ENCODE measurements at places on chromosomes 1 and 21.

DNA sequence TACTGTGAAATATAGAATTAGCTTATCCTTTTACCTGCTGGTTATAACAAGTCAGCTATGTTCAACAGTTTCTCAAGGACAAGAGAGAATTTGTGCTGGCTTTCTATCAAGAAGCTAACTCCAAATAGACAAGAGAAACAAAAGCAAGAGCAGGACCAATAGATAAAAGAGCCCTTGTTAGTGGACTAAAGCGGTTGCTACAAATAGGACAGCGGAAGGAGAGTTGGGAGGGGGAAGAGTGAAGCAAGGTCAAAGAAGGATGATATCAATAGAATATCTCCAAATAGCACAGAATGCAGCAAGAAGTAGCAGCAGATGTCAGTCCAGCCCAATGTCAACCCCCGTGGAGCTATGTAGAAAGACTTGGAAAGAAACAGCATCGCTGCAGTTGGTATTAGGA, 53.0 kb upstream of the AKT3 start:
- DNase-seq = no peak

DNA sequence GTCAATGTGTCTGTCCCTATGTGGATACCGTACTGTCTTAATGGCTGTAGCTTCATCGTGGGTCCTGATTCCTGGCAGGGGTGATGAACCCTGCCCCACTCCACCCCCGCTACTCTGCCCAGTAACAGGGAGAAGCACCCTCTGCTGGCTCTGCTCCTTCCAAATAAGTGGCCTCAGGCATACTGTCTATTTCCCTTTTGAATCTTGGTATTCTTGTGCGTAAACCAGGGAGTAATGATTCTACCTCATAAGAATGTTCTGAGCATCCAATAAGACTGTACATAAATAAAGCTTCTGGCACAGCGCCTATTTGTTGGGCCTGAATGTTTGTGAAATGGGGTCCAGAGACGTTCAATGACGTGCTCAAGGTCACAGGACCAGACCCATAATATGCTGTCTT, 35.2 kb upstream of the CTPS1 start:
- DNase-seq = no peak

- DNase-seq = no peak
Observed at GRCh38 chr21:43707462-43707861, 11.5 kb upstream of the PDXK start.

DNA sequence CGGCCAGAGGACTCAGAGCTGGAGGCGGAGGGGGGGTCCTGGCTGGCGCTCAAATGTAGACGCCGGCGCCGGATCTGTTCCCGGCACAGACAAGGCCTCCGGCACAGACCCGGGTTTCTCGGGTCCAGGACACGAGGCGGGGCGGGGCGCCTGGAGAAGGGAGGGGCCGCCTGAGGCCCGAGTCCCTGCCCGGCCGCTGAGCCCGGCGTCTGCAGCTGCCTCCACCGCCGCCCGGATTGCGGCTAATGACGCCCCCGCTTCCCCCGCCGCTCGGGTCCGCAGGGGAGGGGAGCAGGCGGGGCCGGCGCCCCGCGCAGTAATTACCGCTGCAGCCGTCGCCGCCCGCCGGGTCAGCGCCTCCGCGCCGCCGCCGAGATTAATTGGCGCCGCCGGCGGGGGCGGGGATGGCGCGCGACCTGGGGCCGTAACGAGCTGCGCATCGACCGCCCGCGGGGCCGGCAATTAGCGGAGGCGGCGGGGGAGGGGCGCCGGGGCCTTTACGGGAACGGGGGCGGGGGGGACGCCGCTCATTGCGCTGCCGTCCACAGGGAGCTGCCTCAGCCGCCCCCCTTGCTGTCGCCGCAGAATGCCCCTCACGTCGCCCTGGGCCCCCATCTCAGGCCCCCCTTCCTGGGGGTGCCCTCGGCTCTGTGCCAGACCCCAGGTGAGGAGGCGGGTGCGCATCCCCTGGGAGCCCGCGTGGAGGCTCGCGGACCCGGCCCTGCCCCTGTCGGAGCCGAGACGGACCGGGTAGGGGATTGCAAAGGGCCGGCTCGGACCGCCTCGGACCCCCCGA, 17.3 kb downstream of the NOC2L start:
- DNase-seq = peak; percentile 86

GRCh38 chr1:211327346-211327921, 801 bp downstream of the TRAF5 start:
- peak; percentile 38 for DNase-seq

DNA sequence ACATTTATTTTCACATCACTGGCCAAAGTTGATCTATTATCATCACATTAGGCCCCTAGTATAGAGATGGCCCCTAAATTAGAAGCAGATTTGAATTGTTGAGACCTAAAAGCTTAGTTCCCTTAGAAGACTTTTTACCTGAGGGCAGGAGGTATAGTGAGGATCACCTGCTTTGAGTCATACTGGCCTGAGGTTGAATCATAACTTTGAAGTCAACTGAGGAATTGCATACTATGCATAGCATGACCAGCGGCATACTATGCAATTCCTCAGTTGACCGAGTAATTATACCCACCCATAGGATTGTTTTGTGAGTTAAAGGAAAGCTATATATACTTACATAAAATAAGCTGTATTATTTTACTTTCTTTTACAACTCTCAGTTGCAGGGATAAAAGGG, 50.3 kb upstream of the DPH5 start:
- DNase-seq = no peak

DNA sequence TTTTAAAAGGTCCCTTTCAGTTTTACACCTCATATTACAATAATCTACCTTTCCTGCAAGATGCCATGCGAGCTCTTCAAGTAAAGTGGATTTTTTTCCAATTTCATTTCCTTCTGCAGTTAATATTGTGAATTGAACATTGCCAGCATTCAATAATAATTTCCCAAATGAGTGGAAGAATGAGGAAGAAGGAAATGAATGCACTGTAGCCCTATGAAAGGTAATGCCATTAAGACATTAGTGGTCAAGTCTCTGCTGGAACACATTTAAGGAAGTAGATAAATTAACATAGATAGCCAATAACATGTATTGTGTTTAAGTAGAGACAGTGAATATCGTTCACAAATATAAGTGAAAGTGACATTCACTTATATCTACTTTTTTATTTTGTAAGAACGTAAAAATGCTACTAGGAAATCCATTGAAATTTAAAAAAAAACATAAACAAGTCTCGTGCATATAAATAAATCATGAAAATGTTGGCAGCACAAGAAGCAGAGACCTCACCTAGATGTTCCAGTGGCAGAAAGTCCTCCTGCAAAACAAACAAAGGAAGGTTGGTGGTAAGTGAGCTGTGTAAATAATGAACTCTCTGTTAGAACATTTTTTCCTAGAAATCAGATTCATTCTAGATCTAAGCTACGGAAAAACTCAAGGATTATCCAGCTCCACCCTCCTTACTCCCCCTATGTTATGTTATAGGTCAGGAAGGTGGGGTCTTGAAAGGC, 17.7 kb downstream of the FCRL3 start:
- DNase-seq = no peak

DNA sequence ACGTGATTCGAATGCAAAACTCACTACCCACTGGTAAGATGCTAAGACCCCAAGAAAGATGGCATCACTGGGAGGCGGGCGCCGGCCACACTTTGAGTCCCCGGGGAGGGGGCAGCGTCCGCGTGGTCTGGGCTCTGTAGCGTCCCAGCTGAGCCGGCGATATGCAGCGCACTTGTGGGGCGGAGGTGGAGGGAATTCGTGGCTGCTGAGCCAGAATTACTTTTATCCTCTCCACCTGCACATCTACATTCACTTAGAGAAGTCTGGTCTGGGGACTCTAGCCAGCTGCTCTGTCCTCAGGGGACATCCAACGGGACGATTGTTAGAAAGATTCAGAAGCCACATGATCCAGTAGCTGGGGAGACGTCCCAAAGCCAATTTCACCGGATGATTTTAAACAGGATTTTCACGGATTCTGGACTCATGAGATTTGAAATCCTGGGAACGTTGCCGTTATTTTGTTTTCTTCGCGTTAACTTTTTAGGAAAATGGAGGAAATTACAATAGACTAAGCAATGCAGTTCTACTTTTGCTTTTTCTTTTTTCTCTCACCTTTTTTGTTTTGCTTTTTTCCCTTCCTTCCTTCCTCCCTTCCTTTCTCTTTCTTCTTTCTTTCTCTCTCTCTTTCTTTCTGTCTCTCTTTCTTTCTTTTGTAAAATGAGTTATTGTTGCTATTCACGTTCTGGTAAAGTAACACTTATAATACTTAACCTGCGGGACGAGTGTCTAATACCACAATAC, 1.3 kb downstream of the JAM2 start:
- DNase-seq = peak; percentile 39

DNA sequence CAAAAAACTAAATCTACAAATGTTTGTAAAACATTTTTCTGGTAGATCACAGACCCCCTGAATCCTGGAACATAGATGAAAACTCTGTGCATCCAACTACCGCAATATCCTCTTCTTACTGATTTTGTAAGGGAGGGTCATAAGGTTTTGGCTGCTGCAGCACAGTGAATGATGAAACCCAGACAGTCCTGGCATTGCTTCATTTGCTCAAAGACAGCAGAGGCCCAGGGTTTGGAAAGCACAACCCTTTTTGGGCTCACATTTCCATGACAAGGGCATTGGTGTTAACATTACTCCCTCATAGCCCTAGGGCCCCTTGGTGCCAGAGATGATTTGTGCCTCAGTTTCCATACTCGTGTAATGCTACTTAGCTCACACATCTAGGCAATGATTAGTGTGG, 51.2 kb downstream of the PLXNA2 start:
- no peak for DNase-seq

GRCh38 chr21:14753466-14754258, 207.5 kb upstream of the SAMSN1 start:
- DNase-seq = no peak

DNA sequence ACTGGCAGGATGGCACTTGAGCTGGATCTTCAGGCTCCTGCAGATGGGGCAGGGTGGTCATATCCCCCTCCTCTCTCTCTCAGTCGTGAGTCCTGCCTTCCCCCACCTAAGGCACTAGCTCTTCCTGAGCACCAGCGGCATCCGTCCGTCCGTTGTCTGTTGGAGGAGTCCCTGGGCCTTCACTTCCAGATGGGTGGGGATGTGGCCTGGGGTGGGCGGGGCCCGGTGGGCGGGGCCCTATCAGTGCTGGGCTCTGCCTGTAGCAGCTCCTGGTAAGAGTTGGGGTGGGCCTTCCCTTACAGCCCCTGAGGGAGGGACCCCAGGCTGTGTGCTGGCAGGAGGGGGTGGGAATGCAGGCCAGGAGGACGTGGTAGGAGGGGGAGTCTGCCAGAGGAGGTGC, 10.3 kb downstream of the LDLRAD2 start:
- DNase-seq = peak; percentile 93

GRCh38 chr1:156342166-156342955, 4.0 kb downstream of the TSACC start:
- DNase-seq = no peak

- no peak for DNase-seq
Observed at GRCh38 chr1:198082576-198082975, 74.2 kb upstream of the NEK7 start.

GRCh38 chr1:246297279-246298265, 209.5 kb downstream of the SMYD3 start:
- no peak for DNase-seq

DNA sequence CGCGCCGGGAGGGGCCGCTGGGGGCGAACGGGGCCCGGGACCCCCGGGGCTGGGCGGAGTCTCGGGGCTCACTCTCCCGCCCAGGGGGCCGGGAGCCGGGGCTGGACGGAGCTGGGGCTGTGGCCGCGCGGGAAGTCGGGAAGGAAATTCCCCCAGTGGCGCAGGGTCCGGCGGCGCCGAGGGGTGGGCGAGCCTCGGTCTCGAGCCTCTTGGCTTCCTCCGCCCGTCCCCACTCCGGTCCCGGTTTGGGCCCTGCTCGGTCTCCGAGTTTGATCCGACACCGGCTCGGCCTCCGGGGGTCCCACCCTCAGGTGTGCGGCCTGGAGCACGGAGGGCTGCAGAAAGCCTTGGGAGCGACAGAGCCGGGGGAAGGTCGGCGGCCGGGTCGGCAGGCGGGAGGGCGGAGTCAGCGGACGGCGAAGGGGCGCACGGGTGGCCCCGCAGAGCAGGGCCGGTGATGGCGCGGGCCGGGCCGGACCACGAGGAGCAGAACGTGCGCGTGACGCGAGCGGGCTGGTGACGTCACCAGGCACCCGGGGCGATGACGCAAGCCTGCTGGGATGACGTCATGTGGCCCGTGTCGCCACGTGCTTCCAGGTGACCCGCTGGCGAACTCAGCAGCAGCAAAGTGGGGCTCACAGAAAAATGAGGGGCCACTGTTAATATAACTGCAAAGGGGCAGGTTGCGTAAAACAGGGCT, 610 bp upstream of the HES4 start:
- peak; percentile 81 for DNase-seq

- DNase-seq = peak; percentile 58
Observed at GRCh38 chr1:56803561-56804156, 15.5 kb downstream of the FYB2 start.

DNA sequence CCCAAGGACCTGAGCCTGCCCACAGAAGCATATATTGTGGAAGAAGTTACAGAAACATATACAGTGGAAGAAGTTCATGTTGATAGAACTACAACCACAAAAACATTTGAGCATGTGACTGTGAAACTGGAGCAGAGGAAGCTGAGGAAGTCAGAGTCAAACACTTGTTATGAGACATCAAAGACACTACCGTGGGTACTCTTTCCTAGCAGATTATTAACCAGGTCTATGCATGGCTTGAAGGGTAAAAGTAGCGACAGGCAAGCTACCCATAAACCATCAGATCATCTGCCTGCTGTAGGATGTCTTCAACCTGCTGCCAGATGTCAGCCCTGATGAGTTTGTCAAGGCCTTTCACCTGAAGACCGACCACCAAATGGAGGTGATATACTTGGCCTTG, 35.8 kb downstream of the IVNS1ABP start:
- DNase-seq = no peak

- no peak for DNase-seq
Observed at GRCh38 chr1:217526636-217527035, 104.3 kb downstream of the GPATCH2 start.

DNA sequence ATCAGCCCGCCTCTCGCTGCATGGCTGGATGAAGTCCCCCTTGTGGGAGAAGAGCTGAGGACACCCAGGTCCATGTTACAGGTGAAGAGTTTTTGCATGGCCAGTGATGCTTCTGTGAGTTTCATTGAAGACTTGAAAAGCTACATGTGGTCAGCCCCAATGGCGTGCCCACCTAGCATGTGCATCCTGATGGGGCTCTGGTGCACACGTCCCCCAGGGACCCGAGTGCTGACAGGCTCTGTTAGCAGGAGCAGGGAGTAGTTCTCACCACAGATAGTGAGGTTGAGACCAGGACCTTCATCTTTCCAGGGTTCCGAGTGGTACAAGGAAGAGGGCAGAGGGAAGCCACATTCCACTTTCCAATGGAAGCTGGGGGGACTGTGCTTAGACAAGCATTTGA, 184.8 kb upstream of the C1orf174 start:
- no peak for DNase-seq

All from iPS-NIHi11 (cell line).